Left renal pelvis (tissue), 4 donors: ENCODE measurements at places on chromosomes 1 and 21.

DNA sequence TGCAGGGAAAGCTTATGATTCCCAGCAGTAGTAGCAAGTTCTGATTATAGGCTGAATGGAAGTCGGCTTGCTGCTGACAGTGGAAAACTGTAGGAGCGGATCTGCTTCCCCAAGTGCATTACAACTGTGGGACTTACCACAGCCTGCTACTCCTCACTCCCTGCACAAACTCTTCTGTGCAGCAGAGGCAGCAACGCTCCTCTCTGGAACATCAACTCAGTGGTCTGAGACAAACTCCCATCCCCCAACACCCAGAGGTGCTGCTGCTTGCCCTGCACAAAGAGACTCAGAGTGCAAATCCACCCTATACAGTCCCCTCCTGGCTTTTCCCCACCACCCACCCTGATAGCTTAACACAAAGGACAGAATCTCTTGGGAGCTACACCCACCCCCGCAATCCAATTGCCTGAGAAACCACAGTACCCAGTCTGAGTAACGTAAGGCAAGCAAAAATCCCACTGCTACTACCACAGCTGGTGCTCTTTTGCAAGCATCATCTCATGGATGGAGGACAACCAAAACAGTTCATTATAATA lies 1455.2 kb downstream of the AMY1C start:
- DNase-seq, result no peak

GRCh38 chr1:42977653-42978052 lies 19.0 kb upstream of the SLC2A1 start:
- DNase-seq, result no peak

- DNase-seq, result no peak
Observed at GRCh38 chr1:229411434-229412055, 22.3 kb downstream of the ACTA1 start.

GRCh38 chr1:226884116-226884625 lies 13.8 kb downstream of the PSEN2 start:
- no peak for DNase-seq

DNA sequence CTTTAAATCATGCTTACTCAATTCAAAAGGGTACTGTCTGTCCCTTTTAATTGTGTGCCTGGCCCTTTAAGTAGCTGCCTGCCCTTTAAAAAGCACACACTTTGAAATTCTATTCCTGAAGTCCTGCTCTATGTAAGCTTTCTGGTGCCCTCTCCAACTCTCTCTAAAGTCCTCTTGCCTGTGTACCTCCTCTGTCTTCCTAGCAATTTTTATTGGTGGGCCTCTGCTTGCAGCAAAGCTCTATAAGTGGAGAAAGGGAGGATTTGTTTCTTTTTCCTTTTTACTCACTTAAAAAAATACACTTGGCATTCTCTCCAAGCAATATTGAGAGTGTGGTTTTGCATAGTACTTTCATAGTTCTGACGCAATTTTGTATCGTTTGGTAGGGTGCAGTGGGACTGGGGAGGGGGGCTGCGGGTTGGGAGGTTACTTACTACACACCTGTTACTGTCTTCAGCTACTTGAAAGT lies 135.4 kb downstream of the LMO4 start:
- DNase-seq, result no peak

DNA sequence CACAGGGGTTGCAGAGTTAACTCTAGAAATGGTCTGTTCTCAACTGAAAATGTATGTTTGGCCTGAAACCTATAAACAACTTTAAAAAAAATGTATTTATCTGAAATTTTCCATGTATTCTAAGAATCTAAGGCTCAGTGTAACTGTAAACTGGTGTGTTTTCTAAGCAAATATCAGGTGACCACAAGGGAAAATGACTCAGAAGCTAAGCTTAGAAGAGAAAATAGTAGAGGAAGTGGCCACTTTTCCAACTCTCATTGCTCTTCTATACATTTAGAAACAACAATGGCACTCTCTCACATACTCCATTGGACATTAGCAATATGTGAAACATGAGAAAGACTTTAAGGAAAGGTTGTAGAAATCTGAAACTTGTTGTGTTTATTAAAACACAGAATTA lies 7.5 kb downstream of the TNFSF18 start:
- DNase-seq, result no peak

- no peak for DNase-seq
Observed at GRCh38 chr21:45972353-45972715, 9.2 kb upstream of the COL6A1 start.

- no peak for DNase-seq
Observed at GRCh38 chr1:65948609-65949229, 156.0 kb downstream of the PDE4B start.

- DNase-seq, result no peak
Observed at GRCh38 chr1:31961536-31961935, 23.4 kb upstream of the PTP4A2 start.

DNA sequence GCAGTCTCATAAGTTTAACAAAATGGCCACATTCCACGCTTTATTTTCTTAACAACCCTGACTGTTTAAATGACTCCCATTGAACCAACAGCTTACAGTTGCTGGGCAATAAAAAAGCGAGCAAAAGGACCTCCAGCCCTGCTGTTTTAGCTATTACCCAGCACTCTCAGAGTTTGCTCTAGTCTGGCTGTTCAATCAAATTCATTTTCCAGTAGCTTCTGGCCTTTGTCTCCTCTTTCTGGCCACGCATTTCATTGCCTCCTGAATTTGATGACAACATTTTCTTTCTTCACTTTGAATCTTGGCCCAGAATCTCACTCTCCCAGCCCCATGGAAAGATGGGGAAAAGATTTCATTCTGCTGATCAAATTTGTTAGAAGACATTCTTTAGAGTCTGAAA lies 44.1 kb upstream of the DOCK7 start:
- no peak for DNase-seq

DNA sequence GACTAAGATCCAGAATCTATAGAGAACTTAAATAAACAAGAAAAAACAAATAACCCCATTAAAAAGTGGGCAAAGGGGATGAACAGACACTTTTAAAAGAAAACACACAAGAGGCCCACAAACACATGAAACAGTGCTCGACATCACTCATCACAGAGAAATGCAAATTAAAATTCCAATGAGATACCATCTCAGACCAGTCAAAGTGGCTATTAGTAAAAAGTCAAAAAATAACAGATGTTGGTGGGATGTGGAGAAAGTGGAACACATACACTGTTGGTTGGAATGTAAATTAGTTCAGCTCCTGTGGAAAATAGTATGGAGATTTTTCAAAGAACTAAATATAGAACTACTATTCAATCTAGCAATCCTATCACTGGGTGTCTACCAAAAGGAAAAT lies 143.1 kb downstream of the IFI44 start:
- DNase-seq, result no peak
